ENCODE measurements at places on chromosomes 4 and X. TPM values are rescaled to one million over a fixed set of nuclear protein-coding genes. Genes with fewer than 3 reads are reported as not detected.

The EIF2S3 gene
- total RNA-seq = 199 TPM

The CXCL1 gene
- not detected for total RNA-seq

The EVC2 gene
- total RNA-seq = 0.68 TPM

The STK32B gene
- not detected for total RNA-seq

The CSN1S1 gene
- not detected for total RNA-seq

The BST1 gene
- 0.78 TPM for total RNA-seq

The FGF2 gene
- not detected for total RNA-seq

The TMPRSS11A gene
- total RNA-seq = not detected

The FBXO8 gene
- 20.6 TPM for total RNA-seq

The ZAR1 gene
- not detected for total RNA-seq

The FAM53A gene
- total RNA-seq = 0.97 TPM

The CFI gene
- total RNA-seq = not detected

The FGD1 gene
- 0.06 TPM for total RNA-seq

The GSX2 gene
- total RNA-seq = not detected

The SATL1 gene
- total RNA-seq = not detected

The NKX6-1 gene
- not detected for total RNA-seq

The SERPINA7 gene
- not detected for total RNA-seq

Data from activated naive CD8-positive, alpha-beta T cell treated with anti-CD3 and anti-CD28 coated beads, Interleukin-2, amount 10 ng/mL, durations not matched to agents 7 days and 5 days (primary cell).